T1000 (cell line): ENCODE measurements at places on chromosomes 16 and 17.

DNA sequence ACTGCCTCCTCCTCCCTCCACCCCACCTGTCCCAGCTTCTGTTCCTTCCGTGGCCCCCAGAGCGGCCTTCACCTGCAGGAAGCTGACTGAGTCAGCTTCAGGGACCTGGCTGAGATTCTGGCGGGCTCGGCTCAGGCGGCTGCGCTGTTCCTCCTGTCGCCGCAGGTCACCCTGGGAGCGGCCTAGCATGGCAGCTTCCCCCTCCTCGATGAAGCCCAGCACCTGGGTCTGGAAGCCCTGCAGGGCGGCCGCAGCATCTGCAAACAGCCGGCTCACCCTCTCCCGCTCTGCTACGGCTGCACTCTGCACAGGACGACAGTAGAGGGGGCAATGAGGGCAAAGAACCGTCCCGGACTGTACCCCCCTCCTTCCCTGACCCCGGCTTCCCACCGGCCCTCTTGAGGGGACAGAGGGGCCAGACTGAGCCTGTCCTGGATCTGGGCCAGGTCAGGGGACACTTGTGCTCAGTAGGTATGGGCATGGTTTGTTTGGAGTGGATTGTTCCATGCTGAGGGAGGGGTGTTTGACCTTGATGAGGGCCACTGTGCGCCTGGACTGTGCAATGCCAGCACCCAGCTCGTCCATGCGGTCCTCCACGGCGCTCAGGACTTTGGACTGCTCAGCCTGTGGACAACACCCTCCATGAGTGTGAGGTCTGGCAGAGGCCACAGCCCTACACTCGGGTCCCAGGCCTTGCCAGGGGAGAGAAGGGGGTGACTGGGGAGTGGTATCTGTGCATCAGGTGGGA lies 2.0 kb downstream of the TRIM47 start:
- DNase-seq: no peak

GRCh38 chr17:588519-588918 lies 126.1 kb downstream of the VPS53 start:
- DNase-seq: no peak

DNA sequence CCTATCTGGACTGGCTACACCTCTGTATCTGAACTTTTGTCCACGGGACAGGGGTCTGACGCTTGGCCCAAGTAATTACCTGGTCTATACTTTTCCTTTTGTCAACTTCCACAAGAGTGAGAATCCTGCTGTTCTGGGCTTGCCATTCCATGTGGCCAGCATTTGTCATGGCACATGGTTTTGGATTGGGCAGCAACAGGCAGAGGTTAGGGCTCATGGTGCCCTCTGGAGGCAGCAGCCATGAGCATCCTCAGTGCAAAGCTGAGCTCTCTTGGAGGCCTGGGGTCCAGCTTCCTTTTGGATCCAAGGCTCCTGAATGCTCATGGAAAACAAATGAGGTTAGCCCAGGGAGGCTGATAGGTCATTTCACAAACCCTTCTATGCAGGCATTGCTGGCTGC lies 7.5 kb upstream of the EDC4 start:
- DNase-seq: no peak

GRCh38 chr17:37802712-37803416 lies 58.0 kb upstream of the HNF1B start:
- no peak for DNase-seq

DNA sequence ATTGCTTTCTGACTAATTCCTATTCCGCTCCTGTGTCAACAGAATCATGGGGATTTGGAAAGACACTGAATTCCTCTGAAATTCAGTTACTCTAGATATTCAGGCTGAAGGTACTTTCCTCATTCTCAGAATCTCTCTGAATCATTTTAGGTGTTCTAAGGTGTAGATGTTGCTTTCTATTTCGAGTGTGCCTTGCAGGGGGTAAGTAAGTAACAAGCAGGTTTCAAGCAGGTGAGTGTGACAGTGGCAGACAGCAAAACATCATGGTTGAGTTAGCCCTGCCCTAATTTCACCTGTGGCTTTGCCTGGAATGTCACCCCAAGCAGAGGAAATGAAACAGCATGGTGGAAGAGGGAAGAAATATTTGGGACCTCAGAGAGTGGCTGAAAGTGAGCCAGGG lies 75.1 kb downstream of the SHISA9 start:
- no peak for DNase-seq

DNA sequence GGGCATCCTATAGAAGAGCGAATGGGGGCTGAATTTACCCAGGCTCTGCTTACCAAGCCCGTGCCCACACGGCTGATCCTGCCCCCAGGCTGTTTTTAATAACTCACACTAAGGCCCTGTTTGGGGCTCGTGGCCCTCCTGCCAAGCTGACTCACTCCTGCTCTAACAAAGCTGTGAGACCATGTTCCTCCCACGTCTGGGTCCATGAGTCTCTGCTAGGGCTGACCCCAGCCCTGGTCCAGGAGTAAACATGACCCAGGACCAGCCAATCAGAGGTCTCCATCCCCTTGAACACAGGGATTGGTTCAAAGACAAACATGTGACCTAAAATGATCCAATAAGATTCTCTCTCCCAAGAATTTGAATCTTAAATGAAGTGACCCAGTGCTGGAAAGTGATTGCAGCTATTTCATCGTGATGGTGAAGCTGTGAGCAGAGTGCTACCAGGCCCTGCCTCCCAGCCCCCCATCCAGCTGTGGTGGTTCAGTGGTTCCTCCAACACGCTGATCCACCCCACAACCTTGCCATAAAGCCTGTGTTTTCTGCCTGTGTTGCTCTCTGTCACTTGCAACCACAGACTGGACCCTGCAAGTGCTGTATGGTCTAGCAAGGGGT lies 57.2 kb downstream of the C16orf82 start:
- DNase-seq: no peak

DNA sequence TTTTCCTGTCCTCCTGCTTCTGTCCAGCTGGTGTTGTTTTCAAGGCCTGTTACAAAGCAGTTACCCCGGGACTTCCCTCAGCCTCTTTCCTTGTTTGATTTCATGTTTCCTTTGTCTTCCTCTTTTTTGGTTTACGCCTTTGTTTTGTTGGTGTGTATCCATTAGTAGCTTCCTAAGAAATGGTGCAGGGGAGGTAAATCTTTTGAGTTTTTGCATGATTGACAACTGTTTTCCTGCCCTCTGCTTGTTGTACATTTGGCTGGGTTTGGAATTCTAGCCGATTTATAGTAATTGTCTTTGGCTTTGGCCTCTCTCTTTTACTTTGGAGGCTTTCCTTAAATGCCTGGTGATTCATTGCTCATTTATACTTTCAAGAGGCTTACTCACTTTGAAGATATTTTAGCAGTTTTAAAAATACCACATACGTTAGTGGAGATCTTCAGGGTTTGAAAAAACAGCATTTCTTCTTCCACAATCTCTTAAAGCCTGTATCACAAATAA lies 32.8 kb downstream of the DNAH2 start:
- DNase-seq: no peak

- DNase-seq: no peak
Observed at GRCh38 chr16:88778271-88778525, 6.8 kb downstream of the PIEZO1 start.

DNA sequence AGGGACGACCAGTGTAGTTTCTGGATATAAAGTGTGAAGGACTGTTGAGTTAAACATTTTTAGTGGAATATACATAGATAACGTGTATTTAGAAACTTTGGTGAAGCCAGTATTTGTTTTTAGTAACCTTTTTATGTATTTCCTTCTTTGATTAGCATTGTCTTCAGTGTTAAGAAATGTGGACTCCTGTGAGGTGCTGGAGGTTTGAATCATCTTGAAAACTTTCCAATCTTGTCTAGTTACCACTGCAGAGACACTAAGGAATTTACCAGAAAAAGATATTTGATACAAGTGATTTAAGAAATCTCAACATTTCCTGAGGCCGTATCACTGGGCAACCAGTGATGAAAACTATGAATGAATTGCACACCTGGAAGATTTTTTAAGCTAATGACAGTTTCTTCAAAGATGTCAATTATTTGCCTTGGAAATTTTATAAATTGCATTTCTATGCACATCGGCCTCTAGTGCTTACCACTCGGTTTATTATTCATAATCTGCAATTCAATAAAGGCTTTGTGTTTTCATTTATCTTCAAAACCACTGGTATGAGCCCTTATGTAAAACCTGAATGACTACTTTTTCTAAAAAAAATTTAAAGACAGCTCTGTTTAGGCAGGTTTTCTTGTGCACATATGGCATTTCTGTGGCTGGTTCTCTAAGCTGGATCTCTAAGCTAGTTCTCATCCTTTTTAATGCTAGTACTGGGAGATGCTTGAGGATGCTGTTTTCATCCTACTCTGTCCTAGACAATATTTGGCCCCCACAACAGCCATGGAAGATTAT lies 31.4 kb upstream of the ADCY7 start:
- no peak for DNase-seq
